Cardiac fibroblast (primary cell): ENCODE measurements at places on chromosomes 7 and 10.

DNA sequence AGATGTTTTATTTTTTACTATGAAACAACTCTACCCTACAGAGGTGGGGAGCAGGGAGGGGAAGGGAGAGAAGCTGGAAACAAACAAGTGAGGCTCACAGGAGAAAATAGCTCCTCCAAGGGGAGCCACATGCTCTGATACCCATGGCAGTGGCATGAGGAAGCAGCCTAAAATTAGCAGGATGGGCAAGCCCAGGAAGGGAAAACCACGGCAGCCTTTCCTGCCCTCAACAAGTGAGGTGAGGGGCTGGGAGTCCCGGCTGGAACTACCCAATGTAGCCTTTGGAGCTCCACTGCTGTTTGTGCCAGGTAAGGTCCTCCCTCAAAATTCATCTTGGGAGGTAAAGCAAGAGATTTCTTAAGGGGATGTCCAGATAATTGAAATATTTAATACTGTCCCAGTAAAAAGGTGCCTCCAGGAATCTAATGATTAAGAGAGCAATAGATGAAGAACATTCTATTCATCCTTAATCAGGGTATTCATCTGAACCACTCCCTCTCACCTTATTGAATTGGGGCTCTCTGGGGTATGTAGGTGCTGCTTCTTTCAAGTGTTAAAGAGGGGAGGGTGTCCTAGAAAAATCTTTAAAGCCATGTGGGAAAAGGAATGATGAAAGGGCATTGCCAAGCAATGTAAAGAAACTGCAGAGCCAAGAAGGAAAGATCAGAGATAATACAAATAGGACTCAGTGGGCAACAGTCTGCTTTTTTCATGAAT is 12.8 kb upstream of the HERC4 start:
- DNase-seq, result no peak

DNA sequence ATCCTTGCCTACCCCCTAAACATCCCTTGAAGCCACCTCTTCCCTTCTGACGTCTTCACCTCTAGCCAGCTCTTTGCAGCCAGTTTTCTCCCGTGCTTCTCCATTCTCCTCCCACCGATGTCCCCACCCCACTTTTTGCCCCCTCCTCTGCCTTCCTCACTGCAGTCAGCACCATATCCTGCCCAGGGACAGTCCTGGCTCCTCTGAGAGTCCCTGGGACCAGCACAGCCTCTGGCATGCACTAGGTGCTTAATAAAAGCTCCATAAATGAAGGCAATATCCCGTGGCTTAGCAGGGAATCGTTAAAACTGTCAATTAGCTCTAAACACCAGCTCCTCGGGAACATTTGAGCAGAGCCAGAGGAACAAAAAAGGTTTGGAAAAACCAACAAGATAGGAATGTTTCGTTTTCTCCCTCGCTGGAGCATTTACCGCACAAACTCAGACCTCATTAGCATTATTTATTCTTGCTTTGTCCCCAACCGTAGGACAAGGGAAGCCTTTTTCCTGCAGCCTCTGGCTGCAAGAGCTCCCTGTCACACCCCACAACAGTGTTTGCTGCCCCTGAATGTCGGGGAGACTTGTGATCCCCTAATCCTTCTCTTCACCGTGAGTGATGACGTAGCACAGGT is 16.1 kb downstream of the MYL10 start:
- DNase-seq, result no peak

DNA sequence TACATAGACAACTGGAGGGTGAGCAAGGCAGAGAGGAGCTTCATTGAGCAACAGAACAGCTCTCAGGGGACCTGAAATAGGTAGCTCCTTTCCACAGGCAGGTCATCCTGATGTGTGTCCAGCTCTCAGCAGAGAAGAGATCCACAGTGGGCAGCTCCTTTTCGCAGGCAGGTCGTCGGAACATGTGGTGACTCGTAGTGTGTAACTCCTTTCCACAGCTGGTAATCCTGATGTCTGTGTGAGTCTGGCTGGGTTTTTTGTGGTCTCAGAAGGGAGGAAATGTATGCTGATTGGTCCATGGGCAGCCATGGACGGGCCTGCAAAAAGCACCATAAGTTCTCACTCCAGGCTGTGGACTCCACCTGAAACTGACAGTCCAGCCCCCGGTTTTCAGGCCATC is 24.4 kb upstream of the TES start:
- DNase-seq, result peak; percentile 60

DNA sequence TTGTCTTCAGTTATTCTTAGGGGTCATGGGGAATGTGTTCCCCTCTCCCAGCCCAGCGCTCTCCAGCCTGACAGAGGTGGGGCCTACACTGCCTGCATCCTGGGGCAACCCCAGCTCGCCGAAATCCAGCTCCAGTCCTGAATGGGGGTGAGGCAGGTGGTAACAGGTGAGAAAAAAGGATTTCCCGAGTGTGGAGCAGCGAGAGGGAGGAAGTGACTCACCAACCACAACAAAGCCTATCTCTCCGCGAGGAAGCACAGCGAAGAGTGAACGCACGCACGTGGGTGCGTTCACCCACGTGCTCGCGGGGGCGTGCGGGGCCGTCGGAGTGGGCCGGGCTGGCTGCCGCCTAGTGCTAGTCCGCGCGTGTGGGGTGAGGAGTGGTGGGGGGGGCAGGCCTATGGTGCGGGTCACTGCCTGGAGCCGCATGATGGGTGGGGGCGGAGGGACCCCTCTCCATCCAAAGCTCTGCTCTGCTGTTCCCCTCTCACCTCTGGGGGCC is 855 bp upstream of the PALD1 start:
- DNase-seq, result no peak

GRCh38 chr7:80967917-80968297 is 49.1 kb upstream of the SEMA3C start:
- DNase-seq, result no peak
